Left renal cortex interstitium (tissue), 4 donors: ENCODE measurements at places on chromosomes 3 and 15.

DNA sequence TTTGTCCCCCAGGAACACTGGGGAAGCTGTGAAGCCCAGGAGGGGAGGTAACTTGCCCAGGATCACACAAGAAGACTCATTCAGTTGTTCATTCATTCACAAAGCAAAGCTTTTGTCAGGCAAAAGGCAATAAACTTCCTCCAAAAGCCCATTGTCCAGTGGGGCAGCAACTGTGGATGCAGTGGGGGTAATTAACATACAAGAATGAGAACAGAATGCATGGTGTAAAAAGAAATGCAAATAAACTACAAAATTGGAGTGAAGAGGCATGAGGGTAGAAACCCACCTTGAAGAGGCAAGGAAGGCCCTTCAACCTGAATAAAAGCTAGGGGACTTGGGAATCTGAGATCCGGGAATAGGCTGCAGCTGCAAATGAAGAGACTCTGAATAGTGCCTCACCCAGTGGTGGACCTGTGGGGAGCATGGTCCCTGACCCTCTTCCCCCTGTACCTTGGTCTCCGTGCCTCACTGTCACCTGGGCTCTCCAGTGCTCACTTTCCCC, 363.6 kb downstream of the CLSTN2 start:
- no peak for DNase-seq

- no peak for DNase-seq
Observed at GRCh38 chr3:139226731-139227130, 117.1 kb upstream of the MRPS22 start.

DNA sequence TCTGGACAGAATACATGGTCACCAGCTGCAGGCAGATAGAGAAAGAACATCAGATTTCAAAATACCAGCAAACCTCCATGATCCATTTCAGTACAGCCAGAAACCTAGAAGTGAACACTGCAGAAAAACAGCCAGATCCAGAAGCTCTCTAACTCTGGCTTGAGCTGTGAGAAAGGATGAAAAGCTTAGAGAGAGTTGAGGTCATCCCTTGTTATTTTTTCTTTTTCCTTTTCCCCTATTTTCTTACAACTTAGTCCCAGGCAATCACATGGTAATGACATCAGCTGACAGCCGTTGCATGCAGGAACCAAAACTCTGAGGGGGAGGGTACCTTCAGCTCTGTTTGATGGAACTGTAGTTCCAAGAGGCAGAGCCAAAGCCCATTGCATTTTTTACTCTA, 113.2 kb downstream of the TCF12 start:
- no peak for DNase-seq

GRCh38 chr3:171350364-171350763, 109.8 kb downstream of the TNIK start:
- DNase-seq = no peak

- no peak for DNase-seq
Observed at GRCh38 chr3:72223116-72223515, 438.2 kb upstream of the PROK2 start.

DNA sequence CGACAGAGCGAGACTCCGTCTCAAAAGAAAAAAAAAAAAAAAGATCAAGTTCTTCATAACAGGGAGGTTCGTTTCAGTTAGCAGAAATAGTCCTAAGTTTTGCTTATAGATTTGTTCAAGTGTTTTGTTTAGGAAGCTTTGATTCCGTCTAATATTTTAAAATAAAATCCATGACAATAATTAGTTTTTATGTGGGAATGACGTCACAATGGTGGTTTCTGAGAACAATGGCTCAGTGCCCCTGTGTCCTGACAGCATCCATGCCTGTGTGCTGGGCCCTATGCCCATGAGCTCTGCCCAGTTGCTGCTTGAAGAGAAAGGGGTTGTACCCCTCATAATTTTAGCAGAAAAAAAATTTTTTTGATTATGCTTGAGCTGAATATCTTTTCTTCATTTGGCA, 134.0 kb downstream of the SST start:
- DNase-seq = no peak

DNA sequence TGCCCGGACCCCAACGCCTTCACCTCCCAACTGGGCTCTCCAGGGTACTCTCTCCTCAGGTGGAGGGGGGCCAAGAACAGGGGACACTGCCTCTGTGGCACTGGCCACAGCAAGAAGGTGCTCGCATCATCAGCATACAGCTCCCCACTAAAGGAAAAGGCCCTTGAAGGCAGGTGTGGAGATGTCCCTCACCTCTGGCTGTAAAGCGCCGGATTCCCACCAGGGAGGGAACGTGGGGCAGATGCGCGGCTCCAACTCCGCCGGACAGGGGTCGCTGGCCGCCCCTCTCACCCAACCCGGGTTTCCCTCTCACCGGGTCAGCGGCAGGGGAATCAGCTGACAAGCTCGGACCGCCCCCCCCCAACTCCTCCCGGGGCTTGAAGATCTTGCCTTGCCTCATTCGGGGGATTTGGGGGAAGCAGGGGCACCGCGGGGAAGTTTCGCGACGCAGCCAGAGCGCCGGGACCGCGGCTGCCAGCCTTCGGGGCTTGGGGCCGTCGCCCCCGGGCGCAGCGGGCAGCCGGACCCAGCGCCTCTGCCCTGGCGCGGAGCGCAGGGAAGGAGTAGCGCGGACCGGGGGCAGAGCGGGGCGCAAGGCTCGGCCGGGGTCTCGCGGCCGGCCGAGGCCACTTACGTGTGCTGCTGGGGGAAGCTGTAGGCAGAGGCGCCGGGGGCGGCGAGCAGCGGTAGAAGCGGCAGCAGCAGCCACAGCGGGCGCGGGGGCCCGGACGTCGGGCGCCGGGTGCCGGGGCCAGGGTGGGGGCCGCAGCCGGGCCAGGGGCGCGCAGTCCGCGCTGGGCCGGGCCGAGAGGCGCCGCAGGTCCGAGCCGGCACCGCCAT, 630 bp downstream of the CACNA2D2 start:
- no peak for DNase-seq

DNA sequence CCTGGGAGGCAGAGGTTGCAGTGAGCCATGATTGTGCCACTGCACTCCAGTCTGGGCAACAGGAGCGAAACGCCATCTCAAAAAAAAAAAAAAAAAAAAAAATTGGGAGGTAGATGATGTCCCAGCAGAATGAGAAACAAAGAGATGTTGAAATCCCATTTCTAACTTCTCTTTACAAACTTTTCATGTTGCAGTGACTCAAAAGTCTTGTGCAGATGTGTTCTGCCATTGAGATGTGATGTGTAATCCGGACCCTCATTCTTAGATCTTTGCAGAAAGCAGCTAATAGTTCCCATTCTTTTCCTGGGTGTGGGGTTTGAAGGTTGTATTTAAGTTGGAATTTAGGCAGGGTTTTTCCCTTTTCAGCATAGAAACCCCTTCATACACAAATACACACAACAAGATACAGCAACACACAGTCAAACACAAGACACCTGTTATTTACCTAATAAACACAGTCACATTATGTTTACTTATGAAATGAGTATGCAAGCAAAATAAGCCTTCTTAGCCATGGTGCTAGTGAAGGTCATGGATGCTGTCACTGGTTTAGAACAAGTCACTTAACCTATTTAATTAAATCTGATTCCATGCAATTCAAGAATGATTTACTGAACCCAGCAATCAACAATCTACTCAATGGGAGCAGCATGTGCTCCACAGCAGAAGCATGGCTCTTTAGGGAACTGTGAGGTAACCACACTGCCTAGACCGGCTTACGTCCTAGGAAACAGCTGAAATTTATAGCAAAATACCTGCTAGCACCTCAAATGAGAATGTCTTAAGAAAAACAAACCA, 14.9 kb downstream of the SIAH2 start:
- no peak for DNase-seq

DNA sequence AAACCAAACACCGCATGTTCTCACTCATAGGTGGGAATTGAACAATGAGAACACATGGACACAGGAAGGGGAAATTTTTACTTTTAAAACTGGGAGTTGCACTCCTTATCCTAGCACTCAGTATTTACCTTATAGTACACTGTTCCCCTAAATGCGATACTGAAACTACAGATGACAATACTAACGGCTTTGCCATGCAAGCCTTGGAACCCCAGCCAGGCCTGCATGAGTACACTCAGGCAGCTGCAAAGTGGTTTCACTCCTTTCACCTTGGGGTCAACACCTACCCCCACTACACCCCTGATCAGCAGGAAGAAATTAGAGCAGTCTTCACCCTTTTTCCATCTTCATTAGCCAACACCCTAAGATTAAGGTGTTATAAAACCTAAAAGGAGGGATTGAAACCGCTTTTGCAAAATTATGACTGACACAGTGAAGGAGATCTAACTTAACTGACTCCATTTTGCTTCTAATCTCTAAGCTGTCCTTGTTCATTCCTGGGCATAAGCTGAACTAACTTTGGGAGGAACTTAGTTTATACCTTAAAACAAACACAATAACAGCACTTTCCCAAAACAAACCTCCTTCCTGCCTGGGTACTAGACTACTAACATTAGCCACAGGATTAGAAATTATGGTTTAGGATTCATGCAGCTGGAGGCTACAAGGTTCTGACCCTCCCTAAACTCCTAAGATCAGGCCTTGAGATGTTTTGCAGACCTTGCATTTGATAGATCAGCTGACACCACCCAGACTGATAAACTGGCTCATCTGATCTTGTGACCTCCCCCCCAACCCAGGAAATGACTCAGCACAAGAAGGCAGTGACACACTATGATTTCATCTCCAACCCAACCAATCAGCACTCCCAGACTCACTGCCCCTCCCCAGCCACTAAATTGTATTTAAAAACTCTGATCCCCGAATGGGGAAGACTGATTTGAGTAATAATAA, 452.1 kb upstream of the PPP2R3A start:
- no peak for DNase-seq

GRCh38 chr3:193048127-193048526, 130.5 kb upstream of the MB21D2 start:
- DNase-seq = no peak

- no peak for DNase-seq
Observed at GRCh38 chr3:35932995-35933394, 293.7 kb downstream of the ARPP21 start.

DNA sequence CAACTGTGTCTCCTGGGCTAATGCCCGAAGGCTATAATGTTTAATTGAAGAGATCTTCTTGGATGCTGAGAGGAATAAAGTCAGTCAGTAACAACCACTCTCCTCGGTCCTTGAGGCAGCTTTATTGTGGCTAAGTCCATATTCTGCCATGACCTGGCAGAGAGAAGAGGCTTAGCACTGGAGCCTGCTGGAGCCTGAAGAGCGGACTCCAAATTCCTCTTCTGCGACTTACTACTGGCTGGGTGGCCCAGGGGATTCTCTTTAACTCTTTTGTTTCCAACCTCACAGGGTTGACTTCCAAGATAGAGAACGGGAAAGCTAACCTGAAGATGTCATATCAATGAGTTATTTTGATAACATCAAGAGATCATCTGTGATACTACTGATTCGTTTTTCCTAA, 71.1 kb downstream of the MYO1E start:
- no peak for DNase-seq

- no peak for DNase-seq
Observed at GRCh38 chr3:142087676-142088075, 61.7 kb downstream of the TFDP2 start.

DNA sequence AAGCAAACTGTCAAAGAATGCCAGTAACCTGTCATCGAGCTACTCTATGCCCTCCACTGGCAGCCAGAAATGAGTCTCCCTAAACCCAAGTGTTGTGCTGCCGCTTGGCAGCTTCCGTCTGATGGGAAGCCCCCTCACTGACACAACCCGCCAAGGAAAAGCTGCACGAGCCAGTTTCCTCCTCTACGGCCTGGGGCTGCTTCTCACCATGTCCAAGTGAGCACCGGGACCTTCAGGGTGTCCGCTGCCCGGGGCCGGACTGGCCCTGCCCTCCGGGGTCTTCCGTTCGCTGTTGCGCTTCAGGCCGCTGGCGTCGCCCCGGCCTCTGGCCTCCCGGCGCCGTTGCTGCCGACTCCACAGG, 490 bp downstream of the TOMM70 start:
- DNase-seq = no peak
